Endothelial cell of umbilical vein (primary cell): ENCODE measurements at places on chromosomes 4 and X.

GRCh38 chr4:151671541-151672059, 89.2 kb downstream of the GATB start:
- DNase-seq, result no peak

- no peak for DNase-seq
Observed at GRCh38 chr4:173529477-173530325, at the start of gene HAND2. Gene HAND2, minus strand, starts transcription at chr4:173530229. Its CDS starts 940 bp downstream, at chr4:173529289.

DNA sequence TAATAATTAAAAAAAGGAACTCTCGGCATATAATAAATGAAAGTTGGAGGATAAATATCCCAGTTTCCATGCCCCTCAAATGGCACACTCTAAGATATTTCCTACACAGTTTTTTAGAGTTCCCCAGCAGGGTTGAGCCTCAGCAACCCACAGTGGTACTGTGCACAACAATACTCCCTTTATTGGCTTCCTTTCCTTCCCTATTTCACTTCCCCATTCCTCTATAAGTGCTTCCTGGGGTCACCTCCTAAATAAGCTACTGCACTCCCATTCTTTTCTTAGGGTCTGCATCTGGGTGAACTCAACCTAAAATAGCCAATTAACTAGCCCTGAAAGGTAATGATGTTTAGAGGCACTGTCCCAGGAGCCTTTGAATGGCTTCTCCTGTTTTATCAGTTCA, 76.4 kb upstream of the NHS start:
- no peak for DNase-seq

- peak; percentile 43 for DNase-seq
Observed at GRCh38 chr4:128601991-128602695, 207.4 kb upstream of the JADE1 start.

DNA sequence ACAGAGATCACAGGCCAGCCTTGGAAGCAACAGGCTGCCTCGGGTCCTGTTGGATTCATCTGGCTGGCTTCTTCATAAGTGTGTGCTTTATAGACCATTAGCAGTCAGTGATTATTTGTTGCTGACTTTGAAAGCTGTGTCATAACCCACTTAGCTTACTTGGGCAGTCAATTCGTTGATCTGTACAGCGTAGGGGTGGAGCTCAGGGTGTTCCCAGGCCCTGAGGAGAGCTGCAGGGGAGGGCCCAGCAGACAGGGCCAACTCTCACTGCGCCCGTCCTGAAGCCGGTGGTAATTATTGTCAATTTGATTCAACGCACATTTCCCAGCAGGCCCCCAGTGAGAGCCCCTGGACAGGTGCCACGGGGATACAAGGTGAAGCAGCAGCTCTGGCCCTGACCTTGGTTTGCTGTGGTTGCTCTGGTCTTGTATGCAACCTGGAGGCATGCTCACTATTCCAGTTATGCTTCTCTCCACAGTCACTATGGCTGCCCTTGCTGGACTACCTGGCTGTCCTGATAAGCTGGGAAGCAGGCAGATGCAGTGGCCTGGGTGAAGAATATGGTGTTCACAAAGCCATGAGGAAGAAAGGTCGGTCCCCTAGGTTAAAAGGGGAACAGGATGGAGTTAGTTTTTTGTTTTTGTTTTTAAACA, 40.1 kb upstream of the HMGB3 start:
- no peak for DNase-seq

DNA sequence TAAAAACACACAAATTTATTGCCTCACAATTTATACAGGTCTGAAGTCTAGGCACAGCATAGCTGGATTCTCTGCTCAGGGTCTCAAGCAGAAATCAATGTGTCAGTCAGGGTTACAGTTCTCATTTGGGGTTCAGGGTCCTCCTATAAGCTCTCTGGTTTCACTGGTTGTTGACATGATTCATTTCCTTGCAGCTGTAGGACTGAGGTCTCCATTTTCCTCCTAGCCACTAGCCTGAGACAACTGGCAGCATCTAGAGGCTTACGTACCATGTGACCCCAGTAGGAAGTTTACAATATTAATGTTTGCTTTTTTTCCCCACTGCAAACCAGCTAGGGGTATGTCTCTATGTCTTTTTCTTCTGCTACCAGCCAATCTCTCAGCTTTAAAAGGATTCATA, 102.5 kb downstream of the CPEB2 start:
- peak; percentile 4 for DNase-seq

DNA sequence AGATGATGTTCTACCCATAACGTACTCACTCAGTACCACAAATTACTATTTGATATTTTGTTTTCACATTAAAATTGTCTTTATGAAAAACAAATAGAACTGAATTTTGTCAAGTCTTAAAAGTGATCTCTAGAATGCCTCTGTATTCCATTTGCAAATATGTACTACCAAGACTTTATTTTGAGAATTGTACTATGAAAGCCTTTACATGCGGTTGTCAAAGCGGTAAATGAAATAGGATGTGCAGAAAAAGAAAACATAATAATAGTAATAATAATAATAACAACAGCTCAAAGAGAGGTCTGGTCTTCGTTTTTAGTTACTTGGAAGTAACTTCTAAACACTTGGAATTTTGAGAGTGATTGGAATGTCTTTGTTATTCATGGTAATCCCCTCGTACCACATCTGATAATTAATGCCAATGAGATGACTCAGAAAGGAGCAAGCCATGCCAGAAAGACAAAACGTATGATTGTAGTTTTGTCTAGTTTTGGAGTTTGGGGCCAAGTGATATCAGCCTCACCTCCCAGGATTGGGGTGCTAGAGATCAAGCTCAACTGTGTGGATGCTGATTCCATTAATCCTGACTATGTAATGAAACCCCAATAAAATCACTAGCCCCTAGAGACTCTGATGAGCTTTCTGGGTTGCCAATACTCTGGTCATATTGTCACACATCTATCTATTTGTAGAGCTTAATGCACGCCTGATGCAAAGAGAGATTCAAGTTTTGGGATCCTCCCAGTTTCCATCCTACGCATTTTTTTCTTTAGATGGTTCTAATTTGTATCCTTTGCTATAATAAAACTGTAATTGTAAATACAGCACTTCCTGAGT, 20.2 kb upstream of the CTSO start:
- DNase-seq, result no peak
